ENCODE measurements at places on chromosomes 2 and 18.

DNA sequence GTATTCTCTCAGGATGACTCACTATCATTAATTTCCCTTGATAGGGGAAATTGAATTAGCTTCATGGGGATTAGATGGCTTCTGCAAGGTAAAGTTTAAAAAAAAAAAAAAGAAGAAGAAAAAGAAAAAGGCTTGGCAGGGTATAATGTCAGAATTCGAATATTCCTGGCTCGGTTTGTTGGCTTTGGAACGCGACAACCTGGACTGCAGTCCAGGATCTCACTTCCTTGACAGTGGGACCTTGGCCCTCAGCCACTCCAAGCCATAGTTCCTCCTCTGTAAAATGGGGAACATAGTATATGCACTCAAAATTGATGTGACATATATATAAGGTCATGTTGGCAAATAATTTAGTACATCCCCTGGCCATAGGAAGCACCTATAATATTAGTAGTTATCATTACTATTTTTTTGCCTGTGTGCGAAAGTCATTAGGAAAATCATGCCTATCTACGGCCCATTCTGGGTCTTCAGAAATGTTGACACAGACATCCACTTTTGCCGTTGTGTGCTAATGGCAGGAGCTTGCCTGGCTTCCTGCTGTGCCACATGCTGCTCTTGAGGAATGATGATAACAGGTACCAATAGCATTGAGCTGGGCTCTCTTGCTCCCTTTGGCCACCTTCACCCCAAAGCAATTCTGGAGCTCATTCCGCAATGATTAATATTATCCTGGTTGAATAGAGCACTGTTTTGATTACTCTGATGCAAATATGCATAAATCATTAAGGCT is 97.9 kb downstream of the MTCL1 start:
- DNase-seq: no peak

DNA sequence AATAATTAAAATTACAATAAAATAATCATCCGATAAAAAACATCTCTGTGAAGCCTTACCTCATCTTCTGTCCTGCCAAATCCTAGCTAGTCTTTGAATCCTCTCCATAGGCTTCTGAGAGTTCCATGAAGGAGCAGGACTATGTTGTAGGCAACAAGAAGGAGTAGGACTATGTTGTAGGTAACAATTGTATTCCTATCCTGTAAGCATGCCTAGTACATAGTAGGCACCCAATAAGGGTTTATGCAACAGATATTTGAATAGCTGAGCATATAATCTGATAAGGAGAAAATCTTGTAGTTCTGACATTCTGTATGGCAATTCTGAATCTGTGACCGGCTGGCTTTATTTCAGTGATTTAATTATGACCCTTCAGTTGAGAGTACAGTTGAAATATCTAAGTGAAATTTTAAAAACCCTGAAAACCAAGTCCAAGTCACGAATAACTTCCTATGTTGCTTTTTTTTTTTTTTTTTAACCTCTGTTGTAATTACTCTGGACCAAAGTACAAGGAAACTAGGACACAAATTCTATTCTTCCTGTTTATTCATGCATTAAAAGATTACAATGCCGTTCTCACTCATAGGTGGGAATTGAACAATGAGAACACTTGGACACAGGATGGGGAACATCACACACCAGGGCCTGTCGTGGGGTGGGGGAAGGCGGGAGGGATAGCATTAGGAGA is 27.8 kb downstream of the VWA3B start:
- no peak for DNase-seq

DNA sequence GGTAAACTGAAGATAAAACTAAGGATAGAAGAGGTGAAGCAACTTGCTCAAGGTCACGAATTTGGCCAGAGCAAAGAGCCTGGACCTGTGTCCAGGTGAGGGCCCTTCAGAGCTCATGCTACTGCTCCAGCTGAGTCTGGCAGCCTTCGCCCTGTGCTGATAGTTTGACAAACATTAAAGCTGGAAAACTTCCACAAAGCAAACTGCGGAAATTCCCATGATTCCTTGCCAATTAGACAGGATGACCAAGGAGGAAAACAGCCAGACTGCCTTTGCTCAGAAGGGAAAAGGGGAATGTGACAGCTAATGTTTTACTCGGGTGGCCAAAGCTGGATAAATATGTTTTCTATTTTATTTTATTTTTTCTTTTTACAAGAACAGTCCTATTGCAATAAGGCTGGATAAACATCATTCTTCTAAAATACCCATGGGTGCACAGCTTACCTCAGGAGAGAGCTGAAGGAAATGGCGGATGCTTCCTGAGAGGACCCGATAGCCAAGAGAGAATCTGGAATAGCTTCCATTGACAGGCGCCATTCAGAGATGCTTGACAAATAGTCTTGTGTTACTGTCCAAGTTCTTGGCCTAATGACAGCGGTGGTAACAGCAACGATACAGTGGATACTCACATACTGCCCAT is 5.3 kb upstream of the CTAGE1 start:
- no peak for DNase-seq

DNA sequence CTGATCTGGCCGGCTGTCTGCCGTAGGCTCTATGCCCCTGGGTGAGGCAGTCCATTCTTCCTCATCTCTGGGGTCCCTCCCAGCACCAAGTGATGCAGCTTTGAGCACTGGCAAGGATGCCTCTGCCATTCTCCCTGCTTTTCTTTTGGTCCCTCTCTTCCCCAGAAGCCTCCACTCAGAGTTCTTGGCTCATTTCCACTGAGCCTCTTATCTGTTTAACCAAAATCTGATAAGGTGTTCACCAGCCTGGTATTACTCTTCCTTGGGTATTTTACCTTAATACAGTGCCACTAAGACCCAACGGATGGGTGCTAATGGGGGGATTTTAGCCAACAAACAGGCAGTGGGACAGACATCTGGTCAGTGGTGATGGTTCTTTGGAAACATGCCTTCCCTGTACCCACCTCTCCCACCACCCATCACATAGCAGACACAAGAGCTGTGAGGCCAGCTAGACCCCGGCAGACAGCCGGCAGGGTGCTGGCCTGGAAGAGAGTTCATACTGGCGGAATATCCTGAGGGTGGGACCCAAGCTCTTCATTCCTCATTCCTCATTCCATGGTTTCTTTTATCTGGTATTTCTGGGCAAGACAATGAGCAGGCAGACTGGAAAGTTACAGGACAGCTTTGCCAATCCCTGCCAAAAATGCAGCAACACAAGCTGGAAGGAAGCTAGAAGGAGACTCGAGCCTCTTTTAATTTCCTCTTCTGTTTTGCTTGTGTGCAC is 34.6 kb downstream of the ZBTB7C start:
- DNase-seq: no peak

DNA sequence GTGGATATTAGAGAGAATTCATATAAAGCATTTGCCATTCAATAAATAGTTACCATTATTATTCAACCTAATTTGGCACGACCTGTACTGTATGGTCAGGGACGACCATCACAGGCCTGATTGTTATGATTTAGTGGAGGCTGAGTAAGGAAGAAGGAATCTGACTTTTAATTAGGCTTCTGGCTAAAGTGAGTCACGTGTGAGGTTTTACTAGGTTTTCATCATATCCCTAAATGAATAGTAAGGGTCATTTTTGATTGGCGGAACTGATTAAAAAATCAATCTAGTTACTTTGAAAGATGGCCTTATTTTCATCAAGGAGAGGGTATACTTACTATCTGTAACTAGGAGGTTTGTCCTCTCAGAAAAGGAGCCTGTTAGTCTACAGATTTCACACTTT is 143.4 kb downstream of the ADCYAP1 start:
- no peak for DNase-seq

DNA sequence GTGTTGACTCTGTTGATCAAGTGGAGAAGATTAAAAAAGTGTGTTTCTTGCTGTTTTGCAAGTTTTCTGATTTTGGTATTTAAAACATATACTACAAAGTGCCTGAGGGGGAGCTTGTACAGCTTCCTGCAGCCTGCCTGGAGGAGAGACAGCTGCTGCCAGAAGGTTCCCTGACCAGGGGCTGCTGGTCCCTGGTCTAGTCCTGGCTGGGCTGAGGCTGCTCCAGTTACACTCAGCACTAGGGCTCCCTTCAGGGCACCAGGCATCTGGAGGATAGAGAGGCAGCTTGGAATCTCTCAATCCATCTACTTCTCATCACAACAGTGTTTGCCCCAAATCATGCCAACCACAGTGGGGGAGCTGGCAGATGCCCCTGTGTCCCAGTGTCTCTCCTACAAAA is 4.8 kb downstream of the MC2R start:
- no peak for DNase-seq

DNA sequence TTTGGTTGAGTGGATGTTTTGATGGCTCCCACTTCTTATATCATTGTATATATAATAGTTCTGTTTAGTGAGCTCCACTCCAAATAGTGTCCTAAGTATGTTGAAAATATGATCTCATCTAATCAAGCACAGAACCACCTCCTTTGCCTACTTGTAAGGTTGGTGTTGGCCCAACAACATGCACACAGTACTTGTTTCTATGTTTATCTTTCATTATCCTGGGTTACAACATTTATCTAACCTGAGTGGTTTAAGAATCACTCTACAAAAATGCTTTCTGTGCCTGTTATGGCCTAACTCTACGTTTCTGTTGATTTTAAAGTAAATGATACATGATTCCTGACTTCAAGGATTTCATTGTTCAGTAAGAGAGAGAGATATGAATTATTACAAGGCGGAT is 281.9 kb downstream of the FIGN start:
- DNase-seq: no peak

DNA sequence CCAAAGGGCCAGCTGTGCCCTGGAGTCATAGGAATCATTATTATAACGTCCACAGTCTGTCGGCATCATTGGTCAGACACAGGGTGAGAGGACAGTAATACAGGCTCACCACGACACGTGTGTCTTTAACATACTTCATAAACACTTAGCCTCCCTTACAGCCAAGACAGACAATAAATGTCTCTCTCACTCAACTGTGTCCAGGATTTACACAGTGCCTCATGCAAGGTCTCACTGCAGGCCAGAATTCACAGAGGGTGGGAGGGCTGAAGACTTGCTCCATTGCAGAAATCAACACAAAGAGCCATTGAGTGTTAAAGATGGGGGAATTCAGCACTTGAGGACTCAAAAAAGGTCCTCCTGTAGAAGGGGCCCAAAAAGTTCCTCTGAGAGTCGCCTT is 210.5 kb downstream of the BCL2 start:
- DNase-seq: no peak

GRCh38 chr2:37581433-37581832 is 90.0 kb downstream of the CDC42EP3 start:
- DNase-seq: no peak

GRCh38 chr2:159683817-159684216 is 28.5 kb upstream of the MARCHF7 start:
- DNase-seq: no peak

- DNase-seq: no peak
Observed at GRCh38 chr18:78895207-78896001, 84.2 kb upstream of the SALL3 start.

GRCh38 chr2:112345030-112346027 is 69.9 kb downstream of the ZC3H6 start:
- DNase-seq: no peak

DNA sequence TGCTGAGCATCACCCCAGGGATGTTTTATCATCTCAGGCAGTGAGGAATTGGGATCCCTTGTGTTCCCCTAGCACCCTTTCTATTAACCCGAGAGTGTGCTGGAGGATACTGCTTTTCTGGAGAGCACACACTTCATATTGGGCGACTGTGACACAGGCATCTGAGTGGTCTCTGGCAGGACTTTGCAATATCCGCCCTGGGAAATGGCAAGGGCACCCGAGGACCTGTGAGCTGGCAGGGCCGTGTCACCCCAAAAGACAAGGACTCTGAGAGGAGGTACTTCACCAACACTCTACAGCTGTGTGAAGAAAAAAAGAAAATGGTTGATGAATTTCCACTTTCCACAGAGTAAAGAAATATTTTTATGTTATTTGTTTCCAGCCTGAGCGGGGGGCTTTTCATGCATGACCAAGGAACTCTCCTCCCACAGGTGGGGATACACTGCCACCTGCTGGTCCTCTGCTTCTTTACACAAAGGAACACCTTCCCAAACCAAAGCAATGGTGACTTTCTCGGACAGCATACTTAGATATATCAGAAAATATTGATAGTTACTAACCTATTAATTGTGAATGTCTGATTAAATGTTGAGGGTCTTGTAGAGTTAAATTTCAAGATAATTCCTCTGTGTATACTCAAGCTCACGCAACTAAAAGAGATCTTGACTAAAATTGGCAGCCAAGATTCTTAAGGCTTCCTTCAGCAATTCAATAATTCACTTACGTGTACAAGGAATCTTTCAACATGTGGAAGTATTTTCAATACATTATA is 45.9 kb upstream of the REG3G start:
- DNase-seq: no peak

Measured in cerebellar nuclear complex (tissue), 1 donor.